ENCODE measurements at places on chromosomes 6 and 20.

GRCh38 chr20:38854654-38855066, 49.2 kb downstream of the PPP1R16B start:
- no peak for DNase-seq

GRCh38 chr6:87736809-87737540, 34.9 kb upstream of the AKIRIN2 start:
- no peak for DNase-seq

- DNase-seq = no peak
Observed at GRCh38 chr6:73233048-73233447, 7.8 kb upstream of the KHDC1L start.

DNA sequence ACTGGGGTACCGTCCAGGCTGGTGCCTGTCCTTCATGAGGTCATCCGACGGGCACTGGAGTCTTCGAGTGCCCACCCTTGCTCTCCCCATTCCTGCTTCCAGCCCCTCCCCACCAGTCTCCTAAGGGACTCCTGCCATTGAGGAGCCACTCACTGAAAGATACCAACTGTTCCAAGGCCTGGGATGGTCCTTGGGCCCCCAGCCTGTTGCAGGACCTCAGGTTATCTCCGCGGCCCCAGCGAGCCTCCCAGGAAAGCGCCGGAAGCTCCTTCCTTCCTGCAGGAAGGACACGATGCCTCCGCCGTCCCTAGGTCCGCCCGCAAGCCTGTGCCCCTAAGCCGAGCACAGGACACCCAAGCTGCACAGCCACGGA, 1.2 kb downstream of the NKAIN4 start:
- DNase-seq = no peak

- DNase-seq = no peak
Observed at GRCh38 chr6:71474942-71475341, 186.3 kb downstream of the OGFRL1 start.

GRCh38 chr20:47682028-47682783, 103.1 kb downstream of the SULF2 start:
- DNase-seq = peak; percentile 60

DNA sequence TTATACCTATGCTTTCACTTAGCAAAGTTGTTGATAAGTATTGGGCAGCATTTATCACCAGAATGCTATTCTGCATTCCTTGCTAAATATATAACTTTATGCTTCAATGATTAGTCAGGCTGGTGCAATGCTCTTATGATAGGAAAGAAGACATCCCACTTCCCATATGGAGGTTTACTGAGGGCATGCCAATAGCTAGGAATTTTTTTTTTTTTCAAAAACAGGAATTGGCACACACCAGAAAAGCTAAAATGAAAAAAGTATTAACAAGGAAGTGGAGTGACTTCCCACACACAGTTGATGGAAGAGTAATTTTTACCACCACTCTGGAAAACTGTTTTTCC, 90.8 kb downstream of the FRK start:
- DNase-seq = no peak

- no peak for DNase-seq
Observed at GRCh38 chr6:161115468-161115867, 123.9 kb downstream of the MAP3K4 start.

GRCh38 chr6:108937170-108937569, 88.9 kb downstream of the ARMC2 start:
- DNase-seq = no peak

- DNase-seq = no peak
Observed at GRCh38 chr6:88266126-88266525, 100.0 kb upstream of the CNR1 start.

GRCh38 chr20:47031821-47032220, 137.2 kb downstream of the EYA2 start:
- no peak for DNase-seq

GRCh38 chr6:44646355-44646754, 258.8 kb downstream of the CDC5L start:
- no peak for DNase-seq

DNA sequence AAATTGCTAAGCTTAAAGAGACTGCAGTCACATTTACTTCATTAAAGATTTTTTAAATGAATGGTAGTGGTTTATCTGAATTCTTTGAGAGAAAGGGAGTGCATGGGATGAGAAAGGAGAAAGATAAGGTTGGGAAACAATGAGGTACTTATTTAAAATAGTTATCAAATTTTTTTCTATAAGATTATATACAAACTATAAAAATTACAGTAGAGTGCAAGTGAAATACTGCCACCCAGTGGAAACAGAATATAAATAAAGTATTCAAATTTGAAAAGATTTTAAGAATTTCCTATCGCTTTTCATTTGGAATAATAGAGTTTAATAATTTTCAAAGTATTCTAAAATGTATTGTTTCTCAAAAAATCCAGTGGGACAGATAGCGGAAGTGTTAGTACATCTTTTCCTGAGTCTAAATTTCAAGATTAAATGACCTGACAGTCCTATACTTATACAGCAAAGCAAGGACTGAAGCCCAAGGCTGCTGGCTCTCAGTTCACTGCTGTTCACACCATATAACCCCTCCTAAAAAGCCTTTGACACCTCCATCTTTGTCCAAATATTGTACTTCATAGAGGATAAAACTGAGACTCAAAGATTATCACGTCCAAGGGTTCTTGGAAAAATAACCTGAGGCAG, 31.1 kb downstream of the EPM2A start:
- DNase-seq = peak; percentile 15

DNA sequence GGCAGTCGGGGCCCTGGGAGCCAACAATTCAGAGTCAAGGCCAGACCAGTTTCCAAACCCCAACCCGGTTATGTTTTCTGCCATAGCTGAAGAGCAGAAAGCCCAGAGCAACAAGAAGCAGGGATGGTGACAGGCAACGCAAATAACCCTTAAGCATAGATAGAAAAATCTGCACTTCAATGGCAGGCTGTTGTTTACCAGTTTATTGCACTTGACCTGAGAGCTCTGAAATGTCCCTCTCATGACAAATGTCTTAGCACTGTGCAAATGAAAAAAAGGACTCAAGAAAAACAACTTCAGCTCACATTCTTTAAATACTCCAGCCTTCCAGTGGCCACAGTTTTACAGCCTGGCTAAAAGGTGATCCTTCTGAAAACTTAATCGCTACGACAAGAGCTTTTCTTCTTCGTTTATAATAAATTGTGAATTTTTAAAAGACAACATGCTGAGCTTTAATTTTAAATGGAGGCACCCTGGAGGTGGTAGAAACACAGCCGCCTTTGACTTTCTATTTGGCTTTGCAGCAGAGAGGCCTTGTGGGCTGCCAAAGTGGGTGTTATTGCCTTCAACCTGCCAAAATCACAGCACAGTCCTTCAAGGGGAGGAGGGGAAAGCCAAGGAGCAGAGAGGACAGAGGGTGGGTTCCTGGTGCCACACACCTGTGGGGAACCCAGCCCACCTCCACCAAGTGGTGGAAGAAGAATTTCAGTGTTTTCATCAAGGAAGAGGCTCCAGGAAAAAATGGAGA, 289.5 kb upstream of the CDYL start:
- DNase-seq = no peak

DNA sequence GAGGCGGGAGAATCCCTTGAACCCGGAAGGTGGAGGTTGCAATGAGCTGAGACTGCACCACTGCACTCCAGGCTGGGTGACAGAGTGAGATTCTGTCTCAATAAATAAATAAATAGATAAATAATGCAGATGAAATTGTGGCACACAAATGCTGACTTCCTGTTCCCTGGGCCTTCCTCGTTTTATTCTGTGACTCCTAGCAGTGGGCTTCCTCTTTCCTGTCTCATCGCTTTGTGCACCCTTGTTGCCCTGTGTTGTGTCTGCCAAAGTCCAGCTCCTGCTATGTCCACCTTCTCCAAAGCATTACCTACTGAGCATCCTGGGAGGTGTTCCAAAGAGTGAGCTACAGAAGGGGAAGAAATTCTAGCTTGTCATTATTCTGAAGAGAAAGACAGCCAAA, 100.2 kb upstream of the TIAM2 start:
- no peak for DNase-seq

GRCh38 chr6:137952247-137952646, 85.2 kb downstream of the TNFAIP3 start:
- no peak for DNase-seq

GRCh38 chr6:108627692-108628550, 67.2 kb downstream of the FOXO3 start:
- DNase-seq = no peak

DNA sequence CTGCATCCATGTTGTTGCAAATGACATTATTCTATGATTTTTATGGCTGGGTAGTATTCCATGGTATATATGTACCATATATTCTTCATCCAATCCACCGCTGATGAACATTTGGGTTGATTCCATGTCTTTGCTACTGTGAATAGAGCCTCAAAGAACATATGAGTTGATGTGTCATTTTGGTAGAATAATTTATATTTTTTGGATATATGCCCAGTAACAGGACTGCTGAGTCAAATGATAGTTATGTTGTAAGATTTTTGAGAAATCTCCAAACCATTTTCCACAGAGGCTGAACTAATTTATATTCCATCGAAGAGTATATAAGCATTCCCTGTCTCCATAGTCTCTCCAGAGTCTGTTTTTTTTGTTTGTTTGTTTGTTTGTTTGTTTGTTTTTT, 1373.5 kb downstream of the GRIK2 start:
- no peak for DNase-seq

- DNase-seq = no peak
Observed at GRCh38 chr6:113184736-113185135, 672.4 kb upstream of the MARCKS start.

- no peak for DNase-seq
Observed at GRCh38 chr20:32664678-32665159, 9.0 kb downstream of the C20orf203 start.

DNA sequence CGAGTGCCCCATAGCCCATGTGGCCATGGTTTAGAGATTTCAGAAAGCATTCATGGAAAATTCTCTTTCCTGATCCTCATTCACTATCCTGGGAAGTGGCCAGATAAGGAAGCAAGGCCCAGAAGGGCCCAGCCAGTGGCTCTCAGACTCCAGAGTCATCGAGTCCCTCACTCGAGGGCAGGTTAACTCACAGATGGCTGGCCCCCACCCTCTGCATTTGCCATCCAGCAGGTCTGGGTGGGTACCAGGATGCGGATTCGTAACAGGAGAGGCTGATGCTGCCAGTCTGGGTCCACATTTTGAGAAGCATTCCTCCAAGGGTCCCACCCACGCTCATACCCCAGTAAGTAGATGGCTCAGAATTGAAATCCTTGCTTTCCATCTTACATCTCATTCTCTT, 3.8 kb upstream of the SSTR4 start:
- DNase-seq = no peak

- no peak for DNase-seq
Observed at GRCh38 chr6:43771858-43772680, 2.1 kb downstream of the VEGFA start.

GRCh38 chr6:44342489-44342888, at the start of gene SPATS1:
Gene SPATS1, plus strand, starts transcription at chr6:44342650. Its CDS starts 446 bp downstream, at chr6:44343096.
- no peak for DNase-seq

DNA sequence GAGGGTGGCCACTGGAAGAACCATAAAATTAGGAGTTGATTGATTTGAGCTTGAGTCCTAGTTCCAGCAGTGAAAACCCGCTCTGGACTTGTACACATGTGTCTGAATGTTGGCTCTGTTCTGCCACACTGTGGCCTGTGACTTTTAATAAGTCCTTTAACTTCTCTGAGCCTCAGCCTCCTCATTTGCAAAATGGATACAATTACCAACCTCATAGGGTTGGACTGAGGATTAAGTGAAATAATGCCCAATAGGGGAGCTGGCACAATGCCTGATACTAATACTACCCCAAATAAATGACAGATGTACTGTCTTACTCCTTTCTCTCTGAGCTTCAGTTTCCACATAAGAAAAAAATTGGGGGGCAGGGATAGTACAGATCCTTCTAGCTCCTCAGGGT, 92.6 kb upstream of the RIPOR2 start:
- DNase-seq = no peak

DNA sequence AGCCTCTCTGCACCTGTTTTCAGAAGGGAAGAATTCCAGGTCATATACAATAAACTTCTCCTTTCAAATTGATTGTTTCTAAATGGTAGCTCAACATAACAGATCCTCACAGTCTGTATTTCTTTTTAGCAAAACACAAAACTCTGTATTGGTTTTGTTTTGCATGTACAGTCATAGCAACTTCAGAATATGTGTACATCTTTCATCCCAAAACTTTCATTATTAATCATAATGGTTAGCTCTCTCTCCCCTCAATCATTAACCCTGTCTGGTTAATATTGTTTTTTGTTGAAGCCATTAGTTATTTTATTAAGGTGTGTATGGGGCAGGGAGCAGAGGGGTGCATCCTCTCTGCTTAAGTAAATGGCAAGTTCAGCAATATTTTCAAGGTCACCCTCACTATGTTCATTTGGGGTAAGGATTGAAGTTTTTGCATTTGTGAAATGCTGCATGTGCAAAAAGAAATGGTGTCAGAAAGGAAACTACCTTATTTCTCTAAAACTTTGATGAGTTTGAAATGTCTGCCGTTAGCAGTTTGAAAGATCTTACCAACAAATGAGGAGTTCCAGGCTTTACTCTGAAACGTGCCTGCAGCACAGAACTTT, 136.8 kb upstream of the BTBD3 start:
- no peak for DNase-seq

DNA sequence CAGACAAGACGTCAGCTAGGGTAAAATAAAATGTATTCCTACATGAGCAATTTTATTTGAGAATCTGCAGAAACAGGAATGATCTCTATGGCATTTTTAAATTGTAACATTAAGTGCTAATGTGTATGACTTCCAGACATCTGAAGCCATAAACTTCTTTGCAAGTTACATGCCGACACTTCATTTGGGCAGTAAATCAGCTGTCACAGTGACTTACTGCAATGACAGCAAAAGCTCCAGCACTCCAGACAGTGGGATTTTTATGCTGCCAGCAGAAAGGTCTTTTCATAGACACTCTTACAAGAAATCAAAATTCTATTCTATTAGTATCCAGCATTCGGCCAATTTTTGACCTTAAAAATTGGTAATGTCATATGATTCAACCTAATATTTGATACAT, 156.3 kb upstream of the SNX9 start:
- DNase-seq = no peak

- DNase-seq = peak; percentile 25
Observed at GRCh38 chr20:675453-676314, at the start of gene SCRT2. Gene SCRT2, minus strand, starts transcription at chr20:675802. Its CDS starts 201 bp downstream, at chr20:675601.

DNA sequence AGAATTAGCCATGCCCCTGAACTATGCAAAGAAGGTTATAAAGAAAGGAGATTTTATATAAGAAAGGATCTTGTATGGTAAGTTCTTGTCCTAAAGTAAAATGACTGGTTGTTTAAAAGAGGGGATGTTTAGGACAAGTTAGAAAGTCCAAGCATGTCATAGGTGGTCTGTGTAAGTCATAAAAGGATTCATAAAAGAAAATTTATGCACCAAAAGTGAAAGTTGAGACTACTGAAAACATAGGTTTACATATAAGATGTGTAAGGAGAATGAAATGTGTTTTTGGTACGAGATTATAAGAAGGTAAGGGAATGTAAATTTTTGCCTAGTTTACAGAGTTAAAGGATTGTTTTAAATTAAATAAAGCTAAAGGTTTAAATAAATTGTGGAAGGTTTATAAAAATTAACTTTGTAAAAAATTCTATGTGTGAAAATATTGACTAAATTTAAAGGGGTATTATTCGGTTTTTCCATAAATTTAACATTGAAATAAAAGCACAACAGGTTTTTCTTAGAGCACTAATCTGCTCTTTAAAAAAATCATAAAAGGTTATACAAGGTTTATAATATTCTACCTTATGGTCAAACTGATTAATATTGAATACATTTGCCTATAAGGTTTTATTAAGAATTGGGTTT, 93.6 kb upstream of the UST start:
- DNase-seq = no peak

GRCh38 chr20:25252686-25253421, 5.0 kb downstream of the PYGB start:
- DNase-seq = no peak

GRCh38 chr6:50899306-50899870, 80.7 kb downstream of the TFAP2B start:
- DNase-seq = no peak

Measured in pons (tissue), 1 donor.